ENCODE measurements at places on chromosomes 1 and 21.
A peak's percentile ranks its signal among the peaks of the same experiment; 100 is the strongest.

DNA sequence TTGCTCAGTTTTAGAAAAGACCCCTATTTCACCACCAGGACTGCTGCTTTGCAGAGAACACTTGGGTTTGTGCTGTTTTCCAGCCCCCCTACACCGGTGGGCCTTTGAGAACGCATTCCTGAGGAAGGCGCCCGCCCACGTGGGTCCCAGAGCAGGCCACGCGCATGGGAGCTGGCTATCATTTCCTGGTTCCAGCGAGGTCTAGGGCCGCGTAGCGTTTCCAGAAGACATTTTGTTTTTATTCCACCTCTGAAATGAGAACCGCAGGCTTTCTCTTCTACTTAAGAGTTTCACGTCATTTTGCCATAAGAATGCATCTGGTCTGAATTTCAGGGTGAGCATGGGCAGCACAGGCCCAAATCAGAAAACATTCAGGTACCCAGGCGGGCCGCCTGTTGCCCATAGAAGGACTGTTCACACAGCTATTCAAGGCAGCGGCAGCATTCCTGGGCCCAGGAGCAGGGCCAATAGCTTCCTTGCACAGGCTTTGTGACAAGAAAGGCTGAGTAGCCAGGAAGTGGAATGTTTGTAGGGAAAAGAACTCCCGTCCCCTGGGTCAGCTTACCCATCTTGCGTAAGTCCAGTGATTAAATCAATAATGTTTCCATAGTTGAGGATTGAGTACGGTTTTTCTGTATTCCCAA lies 1.4 kb upstream of the KLHL21 start:
- peak; percentile 68 for DNase-seq

DNA sequence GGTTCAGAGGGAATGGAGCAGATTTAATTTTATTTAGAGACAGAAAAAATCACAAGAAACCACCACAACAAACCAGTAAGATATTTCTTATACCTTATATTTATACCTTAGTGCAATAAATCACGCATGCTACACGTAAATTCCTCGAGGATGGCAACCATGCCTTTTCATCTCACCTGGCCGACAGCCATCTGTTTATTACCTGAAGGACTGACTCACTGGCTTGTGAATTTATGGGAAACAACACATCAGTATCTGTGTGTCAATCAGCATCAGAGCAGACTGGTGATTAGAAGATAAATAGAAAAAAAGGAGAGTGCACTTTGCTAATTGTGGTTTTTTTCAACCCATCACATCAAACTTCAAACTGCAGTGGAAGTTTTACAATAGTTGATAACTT lies 58.4 kb downstream of the S1PR1 start:
- DNase-seq, result peak; percentile 77

GRCh38 chr1:25105836-25106235 lies 126.5 kb downstream of the SYF2 start:
- no peak for DNase-seq

DNA sequence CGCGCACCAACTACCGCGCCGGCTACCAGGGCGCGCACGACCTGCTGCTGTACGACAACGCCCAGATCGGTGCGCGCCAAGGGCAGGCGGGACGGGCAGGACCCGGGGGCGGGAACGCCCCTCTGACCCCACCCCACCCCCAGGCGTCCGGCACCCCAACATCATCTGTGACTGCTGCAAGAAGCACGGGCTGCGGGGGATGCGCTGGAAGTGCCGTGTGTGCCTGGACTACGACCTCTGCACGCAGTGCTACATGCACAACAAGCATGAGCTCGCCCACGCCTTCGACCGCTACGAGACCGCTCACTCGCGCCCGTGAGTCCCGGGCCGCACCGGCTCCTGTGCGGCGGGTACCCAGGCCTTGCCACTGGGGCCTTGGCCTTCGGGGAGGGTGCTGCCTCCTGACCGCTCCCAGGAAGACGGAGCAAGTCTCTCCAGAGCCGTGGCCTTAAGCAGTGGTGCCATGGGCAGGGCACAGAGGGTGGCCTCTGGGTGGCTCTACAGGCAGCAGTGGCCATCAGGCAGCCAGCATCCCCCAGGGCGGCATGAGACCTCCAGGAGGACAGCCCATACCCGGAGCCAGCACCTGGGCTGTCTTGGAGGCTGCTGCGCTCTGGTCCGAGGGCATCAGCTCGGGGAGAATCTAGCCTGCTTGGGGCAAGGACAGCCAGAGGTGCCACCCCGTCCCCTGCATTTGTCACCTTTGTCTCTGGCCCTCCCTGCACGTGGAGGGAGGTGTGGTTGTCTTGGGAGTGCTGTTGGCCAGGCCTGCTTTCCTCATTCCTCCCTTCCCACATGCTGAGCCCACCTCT lies 8.1 kb upstream of the MMP23B start:
- no peak for DNase-seq

DNA sequence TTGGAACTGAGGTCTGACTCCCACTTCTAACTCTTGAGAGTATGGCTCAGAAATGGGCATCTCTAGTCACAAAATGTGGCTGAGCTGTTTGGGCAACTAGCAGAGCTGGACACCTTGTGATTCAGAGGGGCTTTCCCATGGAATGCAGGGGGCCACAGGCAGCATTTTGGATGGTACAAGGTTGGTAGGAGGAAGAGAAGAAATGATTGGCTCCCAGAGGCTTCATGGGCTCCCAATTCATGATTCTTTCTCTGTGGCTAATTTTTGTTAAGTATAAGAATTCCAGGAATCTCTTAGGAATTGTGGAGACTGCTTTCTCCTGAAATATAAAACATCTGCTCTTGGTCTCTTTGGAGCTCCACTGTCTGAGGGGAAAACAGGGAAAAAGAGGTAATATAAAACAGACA lies 49.7 kb downstream of the PBX1 start:
- DNase-seq, result no peak

- DNase-seq, result no peak
Observed at GRCh38 chr21:38133240-38133639, 123.6 kb upstream of the KCNJ15 start.

- peak; percentile 75 for DNase-seq
Observed at GRCh38 chr1:165481820-165482532, 37.0 kb upstream of the RXRG start.

- DNase-seq, result no peak
Observed at GRCh38 chr1:48532976-48533375, 61.0 kb upstream of the SPATA6 start.

DNA sequence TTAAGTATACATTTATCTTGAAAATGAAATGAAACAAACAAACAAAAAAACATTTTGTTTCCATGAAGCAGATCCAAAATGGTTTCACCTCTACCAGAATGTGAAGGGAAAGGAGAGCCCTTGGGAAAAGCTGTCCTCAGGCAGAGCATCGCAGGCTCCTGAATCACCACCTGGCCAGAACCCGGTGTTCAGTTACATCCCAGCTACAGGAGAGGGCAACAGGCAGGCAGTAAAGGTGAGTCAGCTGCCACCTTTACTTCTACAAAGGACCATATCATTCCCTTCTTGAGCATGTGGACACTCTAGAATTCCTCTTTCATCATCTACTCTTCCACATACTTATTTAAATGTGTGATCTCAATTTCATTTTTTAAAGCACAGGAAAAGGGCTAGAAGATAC lies 151.2 kb downstream of the PIGK start:
- peak; percentile 43 for DNase-seq

DNA sequence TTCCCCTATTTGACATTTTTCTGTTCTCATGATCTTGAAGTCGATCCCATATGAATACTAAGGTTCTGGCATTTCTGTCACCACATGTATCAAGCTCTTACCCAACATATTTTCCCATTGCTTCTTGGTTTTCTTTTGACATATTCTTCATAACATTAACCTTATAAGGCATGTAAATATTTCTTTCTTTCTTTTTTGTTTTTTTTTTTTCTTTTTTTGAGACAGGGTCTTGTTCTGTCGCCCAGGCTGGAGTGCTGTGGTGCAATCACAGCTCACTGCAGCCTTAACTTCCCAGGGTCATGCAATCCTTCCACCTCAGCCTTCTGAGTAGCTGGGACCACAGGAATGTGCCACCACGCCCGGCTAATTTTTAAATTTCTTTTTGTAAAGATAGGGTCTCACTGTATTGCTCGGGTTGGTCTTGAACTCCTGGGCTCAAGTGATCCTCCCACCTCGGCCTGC lies 33.1 kb upstream of the ERRFI1 start:
- DNase-seq, result no peak

DNA sequence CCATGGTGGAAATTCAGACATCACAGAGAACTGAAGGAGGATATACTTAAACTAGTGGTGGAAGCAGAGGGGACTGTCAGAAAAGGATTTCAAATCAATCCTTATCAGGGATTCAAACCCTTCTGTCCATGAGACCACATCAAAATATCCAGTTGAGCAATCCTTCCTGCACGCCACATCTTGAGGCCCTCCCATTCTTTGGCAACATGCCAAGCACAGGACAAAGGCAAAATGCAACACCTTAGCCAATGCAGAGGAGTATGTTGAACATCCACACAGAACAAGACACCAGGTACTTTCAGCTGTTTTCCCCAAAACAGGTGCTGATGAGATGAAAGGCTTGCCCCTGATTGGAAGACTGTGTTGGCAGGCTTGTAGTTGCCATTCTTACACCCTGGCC lies 81.8 kb upstream of the PLXNA2 start:
- no peak for DNase-seq

GRCh38 chr21:44867464-44867863 lies 6.0 kb downstream of the PTTG1IP start:
- no peak for DNase-seq

DNA sequence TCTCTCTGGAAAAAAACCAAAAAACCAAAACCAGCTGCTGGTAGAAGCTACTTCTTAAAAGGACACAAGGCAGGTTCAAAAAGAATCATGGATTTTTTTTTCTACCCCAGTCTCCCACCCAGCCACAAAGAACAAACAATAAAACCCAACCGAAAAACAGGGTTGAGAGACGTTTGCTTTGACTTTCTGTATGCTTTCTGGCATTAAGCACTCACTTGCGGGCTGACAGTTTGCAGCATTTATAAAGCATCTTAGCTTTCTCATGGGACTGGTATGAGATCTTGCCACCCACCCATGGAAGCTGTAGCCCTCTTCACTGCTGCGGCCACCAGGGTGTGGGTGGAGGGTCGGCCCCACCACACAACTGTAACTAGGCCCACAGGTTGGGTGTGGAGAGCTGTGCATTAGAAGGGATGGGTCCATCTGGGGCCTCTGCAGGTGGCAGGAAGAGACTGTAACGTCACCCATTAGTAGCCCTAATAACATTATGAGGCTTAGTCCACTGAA lies 165.7 kb downstream of the RHOU start:
- DNase-seq, result no peak

DNA sequence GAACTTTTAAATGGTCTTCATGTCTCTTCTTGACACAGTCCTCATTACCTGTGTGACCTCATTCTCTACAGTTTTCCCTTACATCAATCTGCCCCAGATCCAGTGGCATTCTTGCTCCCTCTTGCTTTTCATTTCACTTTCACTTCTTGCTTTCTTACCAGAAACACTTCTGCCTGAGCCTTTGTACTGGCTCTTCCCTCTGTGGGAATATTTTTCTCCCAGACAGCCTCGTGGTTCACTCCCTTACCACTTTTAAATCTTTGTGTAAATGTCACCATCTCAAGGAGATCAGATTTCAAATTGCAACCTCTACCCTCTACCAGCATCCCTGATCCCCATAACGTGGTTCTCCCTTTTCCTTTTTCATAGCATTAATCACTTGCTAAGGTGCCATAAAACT lies 73.2 kb downstream of the DISC1 start:
- no peak for DNase-seq

DNA sequence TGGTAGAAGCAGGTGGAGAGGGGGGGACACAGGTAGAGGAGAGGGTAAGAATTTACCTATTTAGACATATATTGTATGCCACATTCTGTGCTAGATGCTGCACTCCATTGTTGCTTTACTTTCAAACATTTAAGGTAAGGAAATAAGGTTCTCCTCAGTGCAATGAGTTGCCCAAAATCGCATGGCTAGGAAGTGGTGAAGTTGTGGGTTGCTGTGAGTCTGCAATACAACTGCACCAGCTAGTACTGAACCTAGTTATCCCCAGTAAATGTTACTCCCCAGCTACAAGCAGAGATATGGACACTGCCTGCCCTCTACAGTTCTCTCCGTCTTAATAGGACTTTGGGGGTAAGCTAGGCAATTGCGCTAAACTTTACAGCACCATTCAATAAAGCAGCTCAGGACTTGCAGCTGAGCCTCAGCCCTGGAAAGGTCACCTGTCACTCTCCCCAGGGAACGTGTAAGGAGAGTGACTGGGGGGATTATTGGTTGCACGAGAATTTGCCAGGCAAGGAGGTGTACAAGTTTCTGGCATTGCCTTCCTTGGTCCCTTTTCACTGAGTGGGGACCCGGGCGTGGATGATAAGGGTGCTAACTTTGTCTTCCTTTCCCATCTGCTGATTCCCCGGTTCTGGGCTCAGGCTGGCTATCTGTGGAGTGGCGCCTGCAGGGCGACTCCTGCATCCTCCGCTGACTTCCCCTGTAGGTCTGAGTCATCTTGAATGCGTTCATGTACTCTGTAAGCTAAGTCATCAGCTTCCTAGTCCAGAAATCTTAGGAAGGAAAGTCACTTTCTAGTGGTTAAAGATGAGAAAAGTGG lies 71.3 kb upstream of the CNTN2 start:
- DNase-seq, result peak; percentile 20

- no peak for DNase-seq
Observed at GRCh38 chr1:214004014-214004413, 16.2 kb downstream of the PROX1 start.

DNA sequence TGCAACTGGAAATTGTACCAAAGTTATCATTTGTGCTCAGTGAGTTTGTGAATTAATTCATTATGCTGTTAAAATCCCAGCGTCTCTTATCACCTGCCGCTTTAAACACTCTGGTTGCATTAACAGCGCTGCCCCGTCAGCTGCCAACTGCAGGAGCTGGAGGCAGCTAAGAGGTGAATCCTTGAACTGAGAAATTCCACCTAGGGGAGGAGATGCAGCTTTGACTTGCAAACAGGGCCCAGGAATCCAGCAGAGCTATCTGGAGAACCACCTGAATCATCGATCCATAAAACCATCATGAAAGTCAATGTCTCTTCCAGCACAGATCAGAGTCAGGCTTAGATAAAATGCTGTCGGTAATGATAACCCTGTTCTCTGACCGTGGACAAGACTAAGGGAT lies 140.7 kb upstream of the PTBP2 start:
- DNase-seq, result no peak

All from SW480 (cell line).